ENCODE measurements at places on chromosomes 11 and 22.

GRCh38 chr22:45120931-45121330 is 42.8 kb upstream of the NUP50 start:
- DNase-seq, result no peak

DNA sequence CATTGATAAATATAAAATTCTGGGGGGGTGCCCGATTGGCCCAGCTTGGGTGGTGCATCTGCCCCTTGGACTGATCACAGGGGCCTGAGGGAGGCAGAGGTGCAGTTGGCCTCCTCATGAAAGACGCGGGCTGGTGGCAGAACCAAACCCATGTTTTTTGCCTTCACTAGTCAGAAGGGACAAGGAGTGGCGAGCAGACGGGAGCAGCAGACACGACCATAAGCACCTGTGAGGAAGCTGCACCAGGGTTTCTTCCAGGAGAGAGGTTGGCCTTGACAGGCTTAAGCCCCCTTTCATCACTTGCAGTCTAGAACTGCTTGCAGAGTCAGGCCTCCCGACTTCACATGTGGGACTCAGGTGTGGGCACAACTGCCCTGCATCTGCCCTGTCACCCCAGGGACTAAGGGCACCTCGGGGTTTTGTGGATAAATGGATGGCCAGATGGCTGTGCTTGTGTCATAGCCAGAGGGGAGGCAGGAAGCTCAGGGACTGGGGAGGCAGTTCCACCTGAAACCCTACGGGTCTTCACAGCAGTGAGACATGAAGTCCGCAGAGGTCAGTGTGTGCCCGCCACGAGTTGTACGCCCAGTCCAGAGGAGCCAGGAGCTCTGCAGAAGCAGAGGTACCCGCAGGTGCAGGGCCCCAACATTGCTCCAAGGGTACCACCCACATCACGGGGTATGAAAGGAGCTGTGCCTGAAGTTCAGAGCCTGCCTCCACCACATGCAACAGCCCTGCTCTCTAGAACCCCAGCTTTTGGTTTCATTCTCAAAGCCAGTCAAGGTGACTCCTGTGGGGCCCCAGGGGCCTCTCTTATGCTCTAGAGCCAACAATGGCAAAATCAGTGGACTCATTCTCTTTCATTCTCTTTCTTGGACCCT is 18.2 kb upstream of the SYT13 start:
- no peak for DNase-seq

- DNase-seq, result no peak
These were observed 79.7 kb upstream of the CSNK2A3 start for GRCh38 chr11:11432621-11433319.

DNA sequence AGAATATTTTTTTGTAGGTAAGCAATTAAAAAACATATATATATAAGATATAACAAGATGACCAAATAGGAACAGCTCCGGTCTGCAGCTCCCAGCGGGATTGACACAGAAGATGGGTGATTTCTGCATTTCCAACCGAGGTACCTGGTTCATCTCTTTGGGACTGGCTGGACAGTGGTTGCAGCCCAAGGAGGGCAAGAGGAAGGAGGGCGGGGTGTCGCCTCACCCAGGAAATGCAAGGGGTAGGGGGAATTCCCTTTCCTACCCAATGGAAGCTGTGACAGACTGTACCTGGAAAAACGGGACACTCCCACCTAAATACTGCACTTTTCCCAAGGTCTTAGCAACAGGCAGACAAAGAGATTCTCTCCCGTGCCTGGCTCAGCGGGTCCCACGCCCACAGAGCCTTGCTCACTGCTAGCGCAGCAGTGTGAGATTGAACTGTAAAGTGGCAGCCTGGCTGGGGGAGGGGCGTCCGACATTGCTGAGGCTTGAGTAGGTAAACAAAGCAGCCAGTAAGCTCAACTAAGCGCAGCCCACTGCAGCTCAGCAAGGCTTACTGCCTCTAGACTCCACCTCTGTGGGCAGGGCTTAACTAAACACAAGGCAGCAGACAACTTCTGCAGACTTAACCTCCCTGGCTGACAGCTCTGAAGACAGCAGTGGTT is 163.8 kb downstream of the CWF19L2 start:
- DNase-seq, result no peak

DNA sequence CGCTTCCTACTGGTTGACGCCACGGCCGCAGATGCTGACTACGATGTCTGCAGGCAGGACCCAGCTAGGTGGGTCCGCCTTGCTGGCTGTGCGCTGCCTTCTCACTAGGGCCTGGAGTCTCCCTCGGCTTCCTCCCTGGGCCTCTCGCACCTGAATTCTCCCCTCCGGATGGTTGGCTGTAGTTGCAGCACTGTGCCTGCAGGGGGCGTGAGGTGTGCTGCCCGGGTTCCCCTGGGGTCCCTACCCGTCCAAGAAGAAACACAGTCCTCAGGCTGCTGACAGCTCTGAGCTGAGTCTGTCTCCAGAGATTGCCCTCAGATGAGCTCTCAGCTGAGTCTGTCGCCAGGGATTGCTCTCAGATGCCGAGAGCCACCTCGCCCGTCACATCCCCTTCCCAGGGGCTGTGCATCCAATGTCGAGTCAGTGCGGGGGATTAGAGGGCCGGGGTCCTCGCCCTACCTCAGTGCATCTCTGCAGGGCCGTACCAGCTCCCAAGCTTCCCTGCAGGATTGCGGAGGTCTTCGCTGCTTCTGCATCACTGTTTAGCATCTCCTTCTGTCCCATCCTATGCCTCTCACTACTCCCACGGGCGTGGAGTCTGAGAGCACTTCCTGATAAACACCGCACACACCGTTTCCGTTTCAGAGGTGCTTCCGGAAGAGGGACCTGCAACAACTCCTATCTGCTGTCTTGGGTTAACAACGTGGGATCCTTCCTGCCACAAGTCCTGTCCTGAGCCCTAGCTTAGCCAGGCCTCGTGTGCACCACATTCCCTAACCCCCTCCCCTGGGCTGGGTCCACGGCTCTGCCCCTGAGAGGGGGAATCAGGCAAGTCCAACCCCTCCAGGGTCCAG is 196.9 kb downstream of the CSNK2A3 start:
- peak; percentile 16 for DNase-seq

DNA sequence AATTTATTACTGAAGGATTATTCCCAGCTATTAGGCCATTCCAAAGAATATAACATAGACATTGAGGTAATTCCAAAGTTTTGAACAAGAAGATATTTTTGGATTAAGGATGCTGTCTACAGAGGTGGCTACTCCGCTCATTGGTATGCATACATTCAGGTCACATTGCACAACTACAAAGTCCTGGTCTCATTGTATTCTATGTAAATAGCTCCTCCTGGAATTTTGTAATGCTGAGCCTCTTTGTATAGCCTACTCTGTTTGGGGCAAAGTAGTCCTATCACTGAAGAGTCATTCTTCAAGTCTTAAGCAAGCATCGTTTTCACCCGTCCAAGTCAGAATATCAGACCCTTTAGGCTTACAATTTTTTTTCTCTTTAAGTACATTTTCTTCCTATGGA is 142.4 kb downstream of the KIF18A start:
- no peak for DNase-seq

DNA sequence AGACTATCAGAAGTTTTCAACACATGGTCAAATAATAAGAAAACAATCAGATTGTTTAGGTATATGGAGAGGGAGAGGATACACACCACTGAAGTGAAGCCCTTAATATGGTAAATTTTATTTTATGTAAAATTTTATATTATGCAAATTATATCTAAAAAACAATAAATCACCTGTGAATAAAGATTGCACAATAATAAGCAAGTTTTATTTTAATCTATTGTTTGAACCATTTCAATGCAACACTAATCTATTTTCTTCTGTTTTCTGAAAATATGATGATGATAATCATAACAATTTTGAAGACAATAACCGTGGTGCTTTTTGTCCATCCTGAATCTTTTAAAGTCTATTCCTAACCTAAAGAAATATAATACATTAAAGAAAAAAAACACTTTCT is 1473.5 kb upstream of the TENM4 start:
- no peak for DNase-seq

DNA sequence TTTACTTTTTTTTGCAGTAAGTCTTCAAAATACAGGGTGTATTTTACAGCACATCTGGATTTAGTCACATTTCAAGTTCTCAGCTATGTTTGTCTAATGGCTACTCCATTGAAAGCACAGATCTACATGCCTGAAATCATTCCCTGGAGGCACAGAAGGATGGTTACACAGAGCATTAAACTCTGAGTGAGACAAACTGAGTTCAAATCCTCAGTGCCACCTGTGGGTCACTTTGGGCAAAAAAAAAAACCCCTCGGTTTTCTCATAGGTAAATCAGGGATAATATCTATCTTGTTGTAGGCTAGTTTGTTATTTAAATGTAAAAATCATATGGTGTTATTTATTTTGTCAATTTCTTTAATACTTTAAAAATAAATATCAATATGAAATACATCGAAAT is 7.7 kb downstream of the ANKRD49 start:
- no peak for DNase-seq

DNA sequence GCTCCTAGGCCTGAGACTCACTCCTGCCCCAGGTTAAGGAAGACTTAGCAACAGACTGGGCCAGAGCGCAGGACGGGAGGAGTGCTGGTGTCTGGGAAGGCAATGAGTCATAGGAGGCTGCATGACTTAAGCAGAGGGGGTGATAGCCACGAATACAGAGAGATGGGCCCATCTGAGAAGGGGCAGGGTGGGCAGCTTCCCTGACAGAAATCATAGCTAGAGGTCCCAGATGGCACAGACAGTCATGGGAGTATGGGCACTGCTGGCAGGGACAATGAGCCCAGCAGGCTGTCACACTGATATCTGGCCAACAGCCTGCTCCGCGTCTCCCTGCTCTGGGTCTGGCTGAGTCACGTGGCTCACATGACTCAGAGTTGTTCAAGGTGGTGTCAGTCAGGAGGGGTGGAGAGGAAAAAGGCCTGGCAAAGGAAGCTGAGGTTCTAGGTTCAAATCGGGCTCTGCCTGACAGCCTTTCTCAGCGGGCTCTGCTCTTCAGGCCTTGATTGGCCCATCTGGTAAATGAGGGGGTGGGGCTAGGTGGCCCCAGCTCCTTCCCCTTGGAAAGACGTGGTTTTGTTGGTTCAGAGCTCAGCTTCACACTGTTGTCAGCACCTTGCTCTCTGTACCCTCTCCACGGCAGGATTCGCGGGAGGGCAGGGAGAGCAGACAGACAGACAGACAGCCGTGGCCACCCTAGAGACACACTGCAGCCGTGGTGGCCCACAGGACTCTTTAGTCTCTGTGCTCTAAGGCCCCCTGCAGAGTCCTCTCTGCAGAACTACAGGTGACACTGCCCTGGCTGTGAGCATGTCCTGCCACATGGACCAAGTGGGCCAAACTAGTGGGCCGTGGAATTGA is 47.8 kb downstream of the DBX1 start:
- DNase-seq, result no peak

DNA sequence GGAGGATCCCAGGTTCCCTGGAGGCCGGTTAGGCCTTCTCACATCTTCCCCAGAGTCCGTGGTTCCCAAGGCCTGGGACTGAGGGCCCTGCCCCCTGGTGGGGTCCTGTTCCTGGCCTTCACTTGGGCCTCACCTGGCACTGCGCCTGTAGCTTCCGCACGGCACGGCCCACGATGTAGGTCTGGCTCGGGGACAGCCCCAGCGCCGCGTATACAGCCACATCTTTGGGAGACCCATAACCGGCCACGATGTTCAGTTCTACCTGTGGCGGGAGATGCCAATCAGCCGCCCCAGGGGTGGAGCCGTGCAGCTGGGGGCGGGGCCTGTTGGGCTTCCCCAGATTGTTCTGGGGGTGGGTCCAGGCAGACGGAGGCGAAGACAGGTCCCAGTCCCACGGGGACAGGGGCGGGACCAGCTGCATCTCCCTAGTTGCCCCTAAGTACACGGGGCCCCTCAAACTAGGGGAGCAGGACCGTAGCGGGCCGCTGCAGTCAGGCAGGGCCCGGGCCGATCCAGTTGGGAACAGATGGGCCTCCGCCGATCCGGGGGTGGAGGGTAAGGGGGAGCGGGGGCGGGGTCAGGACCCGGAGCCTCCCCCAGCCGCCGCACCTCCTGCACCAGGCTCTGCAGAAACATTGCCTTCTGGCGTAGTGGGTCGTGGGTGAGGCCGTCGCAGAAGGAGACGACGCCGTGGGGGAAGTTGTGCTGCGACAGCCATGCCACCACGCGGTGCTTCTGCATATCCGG is 10.1 kb downstream of the AIP start:
- no peak for DNase-seq

- DNase-seq, result no peak
These were observed 600.1 kb upstream of the CHORDC1 start for GRCh38 chr11:90822996-90823395.

GRCh38 chr11:66011785-66012303 is at the start of gene CST6:
Gene CST6 (plus strand): TSS chr11:66012008. CDS start chr11:66012045, 37 bp downstream.
- DNase-seq, result no peak

GRCh38 chr11:2399488-2400068 is 972 bp upstream of the TSSC4 start:
- peak; percentile 23 for DNase-seq

- DNase-seq, result no peak
These were observed 15.9 kb downstream of the PTDSS2 start for GRCh38 chr11:465896-466530.

DNA sequence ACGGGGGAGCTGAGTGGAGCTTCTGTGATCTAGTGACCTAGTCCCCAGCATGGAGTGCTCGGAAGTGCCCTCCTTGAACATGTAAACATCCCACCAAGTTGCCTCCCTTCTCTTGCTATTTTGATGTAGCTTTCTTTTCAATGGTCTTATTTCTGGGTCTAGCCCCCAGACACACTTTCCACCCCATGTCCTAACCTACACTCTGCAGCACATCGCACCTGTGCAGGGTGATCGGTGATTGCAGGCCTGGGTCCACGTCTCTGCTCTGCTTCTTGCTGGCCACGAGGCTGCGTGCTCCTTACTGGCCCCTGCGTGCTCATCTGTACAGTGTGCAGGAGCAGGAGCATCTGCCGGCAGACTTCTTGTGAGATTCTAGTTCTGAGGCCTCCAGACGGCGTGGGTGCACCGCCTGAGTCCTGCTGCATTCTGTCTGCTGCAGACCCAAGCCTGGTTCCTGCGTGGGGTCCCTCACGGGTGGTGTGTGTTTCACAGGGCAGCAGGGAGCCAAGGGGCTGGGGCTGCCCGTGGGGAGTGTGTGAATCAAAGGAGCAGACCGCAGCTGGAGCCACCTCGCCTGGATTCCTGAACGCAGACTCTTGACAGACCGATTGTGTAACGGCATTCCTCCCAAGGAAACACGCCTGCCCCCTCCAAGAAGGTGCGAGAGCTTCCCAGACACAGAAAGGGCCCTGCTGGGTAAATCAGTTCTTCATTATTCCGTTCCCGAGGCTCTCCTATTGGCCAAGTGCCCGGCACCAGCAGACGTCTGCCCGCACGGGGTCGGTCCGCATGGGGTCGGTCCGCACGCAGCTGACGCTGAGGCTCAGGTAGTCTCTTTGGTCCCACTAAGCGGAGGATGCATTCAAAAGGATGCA is 44.4 kb upstream of the MYEOV start:
- DNase-seq, result no peak
